ENCODE measurements at places on chromosomes 16 and 17.

DNA sequence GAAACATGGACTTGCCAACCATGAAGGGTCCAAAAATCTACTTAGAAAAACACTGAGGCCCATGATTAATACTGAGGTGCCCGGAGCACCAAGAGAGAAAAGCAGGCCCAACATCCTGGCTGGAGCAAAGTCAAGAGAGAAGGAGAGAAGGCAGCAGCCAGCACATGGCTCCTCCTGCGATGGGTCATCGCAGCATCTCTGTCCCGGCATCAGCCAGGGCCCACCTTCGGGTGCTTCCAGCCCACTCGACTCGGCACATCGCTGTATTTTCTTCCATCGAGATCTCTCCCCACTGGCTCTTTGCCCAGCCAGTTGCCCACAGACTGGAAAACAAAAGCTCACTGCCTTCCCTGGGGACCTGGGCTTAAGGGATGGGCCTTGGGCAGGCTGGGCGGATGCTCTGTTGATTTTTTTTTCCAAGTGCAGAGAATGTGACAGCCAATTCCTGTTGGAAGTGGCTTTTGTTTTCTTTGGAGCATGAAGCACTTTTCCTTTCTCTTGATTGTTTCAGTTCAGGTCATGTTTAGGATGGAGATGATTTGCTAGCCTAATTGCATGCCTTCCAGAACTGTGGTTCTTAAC is 58.1 kb downstream of the CYB5B start:
- DNase-seq = no peak

- no peak for DNase-seq
These were observed 24.1 kb downstream of the MYH10 start for GRCh38 chr17:8606401-8606800.

- no peak for DNase-seq
These were observed 4.9 kb downstream of the TEX14 start for GRCh38 chr17:58686980-58687379.

GRCh38 chr17:53006006-53006405 is 816.7 kb upstream of the KIF2B start:
- DNase-seq = no peak

GRCh38 chr17:74513987-74514631 is 17.2 kb downstream of the CD300LB start:
- DNase-seq = peak; percentile 37

DNA sequence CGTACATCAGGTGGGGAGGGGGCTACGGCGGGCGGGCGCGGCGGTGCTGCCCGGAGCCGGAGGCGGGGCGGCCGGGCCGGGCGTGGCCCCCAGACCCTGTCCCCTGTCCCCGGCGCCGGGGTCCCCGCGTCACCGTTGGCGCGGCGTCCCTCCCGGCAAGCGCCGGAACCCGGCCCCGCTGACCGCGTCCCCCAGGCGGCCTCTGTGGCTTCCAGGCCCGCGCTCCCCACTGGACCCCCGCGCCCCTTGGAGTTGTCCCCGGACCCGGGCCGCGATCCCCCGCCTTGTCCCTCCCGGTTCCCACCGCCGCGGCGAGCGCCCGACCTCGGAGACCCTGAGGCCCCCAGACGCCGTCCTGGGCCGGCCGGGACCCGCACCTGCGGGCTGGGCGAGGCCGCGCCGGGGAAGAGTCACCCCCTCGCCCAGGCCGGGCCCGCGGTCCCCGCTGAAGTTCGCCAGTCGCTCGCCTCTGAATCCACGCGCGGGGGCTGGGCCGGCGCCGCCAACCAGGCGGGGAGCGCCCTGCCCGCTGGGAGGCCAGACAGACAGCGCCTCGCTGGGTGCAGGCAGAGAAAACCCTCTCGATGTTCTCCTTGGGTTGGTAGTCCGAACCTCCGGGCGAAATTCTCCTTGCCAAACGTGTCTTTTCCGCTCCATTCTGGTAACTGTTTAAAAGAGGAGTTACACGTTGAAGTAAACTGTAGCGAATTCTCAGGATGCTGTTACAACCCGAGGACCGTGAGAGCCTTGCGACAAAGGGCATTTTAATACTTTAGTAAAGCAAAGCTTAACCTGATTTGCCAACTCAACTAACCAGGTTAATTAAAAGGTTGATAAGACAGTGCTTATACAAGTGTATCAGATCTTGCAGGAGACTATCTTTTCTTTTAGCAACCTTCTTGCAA is 761 bp downstream of the GAN start:
- DNase-seq = peak; percentile 8

DNA sequence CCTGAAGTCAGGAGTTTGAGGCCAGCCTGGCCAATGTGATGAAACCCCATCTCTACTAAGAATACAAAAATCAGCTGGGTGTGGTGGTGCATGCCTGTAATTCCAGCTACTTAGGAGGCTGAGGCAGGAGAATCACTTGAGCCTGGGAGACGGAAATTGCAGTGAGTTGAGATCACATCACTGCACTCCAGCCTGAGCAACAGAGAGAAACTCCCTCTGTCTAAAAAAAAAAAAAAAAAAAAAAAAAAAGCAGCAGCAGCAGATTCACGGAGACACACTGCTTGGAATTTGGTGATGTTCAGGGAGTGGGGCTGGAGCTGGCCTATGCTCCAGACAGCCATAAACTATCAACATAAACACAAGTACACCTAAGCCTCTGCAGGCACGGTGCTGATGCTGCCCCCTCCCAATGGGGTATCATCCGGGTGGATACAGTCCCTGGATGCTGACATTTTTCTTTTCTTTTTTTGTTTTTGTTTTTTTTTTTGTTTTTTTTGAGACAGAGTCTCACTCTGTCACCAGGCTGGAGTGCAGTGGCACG is 39.6 kb upstream of the RHOT1 start:
- no peak for DNase-seq

DNA sequence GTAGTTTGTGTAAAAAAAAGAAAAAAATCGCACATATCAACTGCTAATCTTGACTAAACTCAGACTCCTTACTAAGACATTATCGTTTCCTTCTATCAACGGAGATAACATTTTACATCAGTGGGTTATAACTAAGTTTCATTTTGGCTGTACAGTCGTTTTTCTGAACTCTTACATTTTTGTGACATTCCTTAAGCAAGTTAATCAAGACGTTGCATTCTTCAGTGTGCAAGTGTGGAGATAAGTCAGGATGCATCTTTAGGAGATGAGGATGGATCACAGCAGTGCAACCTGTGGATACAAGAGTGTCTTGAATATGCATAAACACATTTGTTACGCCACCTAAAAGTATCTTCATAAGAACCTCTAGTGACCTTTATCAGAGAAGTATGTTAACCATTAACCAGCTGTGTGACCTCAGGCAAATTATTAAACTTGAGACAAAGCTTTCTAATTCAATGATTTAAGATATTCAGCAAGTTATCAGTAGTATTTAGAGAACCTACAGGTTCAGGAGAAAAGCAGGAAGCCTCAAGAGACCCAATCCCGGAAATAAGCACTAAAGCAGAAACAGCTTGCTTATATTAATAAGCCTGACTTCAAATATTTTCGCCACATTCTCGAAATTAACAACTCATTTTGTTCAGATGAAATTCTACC is 9.4 kb downstream of the CMC2 start:
- DNase-seq = peak; percentile 18

DNA sequence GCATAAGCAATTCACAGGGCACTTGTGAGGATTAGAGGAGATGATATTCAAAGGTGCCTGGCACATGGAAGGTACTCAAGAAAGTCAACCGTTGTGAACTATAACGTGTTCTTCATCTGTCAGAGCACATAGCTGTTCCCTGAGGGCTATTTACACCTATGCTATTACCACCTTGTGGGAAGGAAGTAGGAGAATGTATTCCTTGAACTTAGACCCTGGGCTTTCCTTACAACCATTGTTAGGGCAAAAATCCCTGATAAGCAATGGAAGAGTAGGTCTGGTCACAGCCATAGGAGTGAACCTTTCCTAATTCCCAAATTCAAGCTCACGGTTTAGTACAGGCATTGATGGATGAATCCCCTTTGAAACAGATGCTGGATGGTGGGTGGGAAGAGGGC is 188.6 kb downstream of the HAPSTR1 start:
- DNase-seq = no peak

DNA sequence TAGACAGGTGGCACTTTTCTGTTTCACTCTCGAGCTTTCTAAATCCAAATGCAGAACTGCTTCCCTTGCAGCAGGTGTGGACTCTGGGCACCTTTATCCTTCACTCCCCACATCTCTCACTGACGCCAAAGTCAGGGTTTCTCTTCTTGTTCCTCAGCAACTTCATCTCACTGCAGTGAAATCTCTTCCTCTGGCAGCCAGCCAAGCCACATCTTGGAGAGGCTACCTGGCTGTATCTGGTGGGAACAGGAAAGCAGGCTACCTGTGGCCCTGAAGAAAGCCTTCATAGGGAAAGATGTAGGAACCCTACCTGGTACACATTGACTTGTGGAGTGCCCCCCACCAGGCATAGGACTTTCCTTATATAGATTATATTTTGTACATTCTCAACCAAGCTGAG is 159.1 kb downstream of the UTP18 start:
- DNase-seq = no peak

- DNase-seq = no peak
These were observed 18.4 kb upstream of the ZNF594 start for GRCh38 chr17:5210091-5210490.

GRCh38 chr17:40038882-40039513 is 15.2 kb downstream of the MED24 start:
- peak; percentile 46 for DNase-seq

DNA sequence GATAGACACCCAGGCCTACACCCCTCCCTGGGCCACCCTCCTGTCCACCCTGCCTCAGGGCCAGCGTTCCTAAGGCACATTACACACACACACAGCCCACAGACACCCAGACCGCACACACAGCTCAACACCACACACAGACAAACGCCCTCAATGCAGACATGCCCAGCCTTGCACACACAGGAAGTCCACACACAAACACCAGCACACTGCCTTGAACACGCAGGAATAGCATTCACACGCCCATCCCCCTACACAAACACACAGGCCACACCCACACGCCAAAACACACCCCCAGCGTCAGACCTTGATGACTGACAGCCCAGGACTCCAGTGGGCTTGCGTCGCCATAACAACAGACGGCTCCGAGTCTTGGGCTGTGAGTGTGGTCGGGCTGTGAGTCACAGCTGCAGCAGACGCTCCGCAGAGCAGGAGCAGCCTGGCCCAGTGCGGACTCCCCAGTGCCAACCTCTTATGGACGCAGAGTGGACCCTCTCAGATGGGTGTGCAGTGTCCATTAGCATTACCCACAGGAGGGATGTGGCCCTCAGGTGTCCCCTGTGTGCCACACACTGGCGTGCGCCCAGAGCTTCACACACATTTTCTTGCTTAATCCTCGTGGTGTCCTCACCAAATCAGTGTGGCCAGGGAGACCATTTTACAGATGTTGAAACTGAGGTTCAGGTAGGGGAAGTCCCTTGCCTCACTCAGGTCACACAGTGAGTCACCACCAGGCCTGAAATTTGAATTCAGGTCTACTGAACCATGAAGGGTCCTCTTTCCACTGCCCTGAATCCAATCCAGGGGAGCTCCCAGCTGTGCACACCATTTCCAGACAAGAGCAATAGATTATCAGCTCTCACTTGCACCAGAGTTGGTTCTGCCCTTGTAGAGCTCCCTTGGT is 17.8 kb upstream of the RAI1 start:
- no peak for DNase-seq

DNA sequence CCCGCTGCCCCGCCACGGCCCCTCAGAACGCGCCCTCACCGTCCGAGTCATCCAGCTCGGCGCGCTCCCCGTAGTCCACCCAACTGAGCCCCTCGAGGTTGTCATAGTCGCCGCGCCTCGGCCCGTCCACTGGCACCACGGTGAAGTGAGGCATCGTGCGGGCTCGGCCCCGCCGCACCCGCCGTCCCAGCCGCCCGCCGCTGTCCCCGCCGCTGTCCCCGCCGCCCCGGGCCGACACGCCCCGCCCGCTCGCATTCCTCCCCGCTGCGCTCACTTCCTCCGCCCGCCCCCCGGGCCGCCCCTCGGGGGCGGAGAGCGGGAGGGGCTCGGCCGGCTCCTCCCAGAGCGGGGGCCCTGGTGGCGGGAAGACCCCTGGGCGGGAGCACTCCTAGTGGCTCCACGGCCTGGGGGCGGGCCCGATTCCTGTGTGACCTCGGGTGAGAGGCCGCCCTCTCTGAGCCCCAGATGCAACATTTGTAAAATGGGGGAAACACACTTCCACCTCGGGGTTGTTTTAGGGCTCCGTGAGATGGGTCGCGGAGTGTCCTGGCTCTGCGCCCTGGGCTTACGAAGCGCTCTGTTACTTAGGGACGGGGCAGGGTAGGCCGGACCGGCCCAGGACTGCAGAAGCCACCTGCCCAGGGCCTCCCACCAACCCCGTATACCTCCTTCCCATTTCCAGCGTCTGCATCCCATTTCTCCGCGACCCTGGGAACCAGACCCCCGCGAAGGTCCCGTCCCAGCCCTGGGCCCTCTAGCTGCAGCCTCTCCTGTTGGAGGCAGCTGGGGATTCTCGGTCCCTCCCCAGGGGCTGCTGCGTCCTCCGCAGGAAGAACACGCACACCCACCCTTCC is at the start of gene SLC12A4:
SLC12A4 (minus strand) TSS at position 238 of the 854 bp plus-strand sequence; CDS start at position 154, 84 bp downstream.
- peak; percentile 67 for DNase-seq

GRCh38 chr17:332558-333322 is 19.9 kb downstream of the RPH3AL start:
- no peak for DNase-seq

- no peak for DNase-seq
These were observed 684 bp downstream of the YPEL2 start for GRCh38 chr17:59331929-59332748.

- DNase-seq = no peak
These were observed 13.5 kb downstream of the COL1A1 start for GRCh38 chr17:50187751-50188530.

- no peak for DNase-seq
These were observed 218.8 kb downstream of the RAB11FIP4 start for GRCh38 chr17:31609996-31610910.

GRCh38 chr17:52724578-52724977 is 566.1 kb upstream of the CA10 start:
- DNase-seq = no peak
